IMR-90 (cell line): ENCODE measurements at places on chromosomes 3 and 15.

- peak; percentile 54 for DNase-seq
Observed at GRCh38 chr15:39407116-39407515, 173.8 kb upstream of the THBS1 start.

DNA sequence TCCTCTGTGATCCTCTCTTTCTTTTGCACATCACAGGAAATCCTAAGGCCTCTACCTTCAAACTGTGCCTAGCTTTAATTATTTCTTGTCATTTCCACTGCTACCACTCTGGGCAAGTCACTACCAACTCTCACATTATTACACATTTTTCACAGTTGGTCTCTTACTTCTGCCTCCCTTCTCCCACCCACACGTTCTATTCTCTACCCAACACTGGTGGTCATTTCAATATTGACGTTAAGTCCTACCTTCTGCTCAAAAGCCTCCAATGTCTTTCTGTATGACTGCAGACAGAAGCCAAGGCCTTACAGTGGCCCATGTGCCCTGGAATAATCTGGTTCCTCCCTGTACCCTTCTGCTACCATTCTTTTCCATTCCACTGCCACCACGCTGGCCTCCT, 3.9 kb downstream of the KCNMB2 start:
- no peak for DNase-seq

GRCh38 chr15:42090370-42090769, 4.0 kb downstream of the PLA2G4D start:
- no peak for DNase-seq

DNA sequence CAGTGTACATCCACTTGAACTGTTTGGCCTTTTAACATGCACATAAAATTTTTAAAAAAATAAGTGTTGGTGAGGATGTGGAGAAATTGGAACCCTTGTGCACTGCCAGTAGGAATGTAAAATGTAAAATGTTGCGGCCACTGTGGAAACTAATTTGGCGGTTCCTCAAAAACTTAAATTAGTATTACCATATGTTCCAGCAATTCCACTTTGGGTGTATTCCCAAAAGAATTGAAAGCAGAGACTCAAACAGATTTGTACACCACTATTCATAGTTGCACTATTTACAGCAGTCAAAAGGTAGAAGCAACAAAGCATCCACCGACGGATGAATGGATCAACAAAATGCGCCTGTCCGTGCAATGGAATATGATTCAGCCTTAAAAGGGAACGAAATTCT, 55.2 kb upstream of the SEC61A1 start:
- DNase-seq, result no peak
